ENCODE measurements at places on chromosomes 12 and 14.

- DNase-seq: no peak
Measured at GRCh38 chr12:93243689-93244513, 133.8 kb upstream of the NUDT4 start.

GRCh38 chr12:29750131-29750927, 33.4 kb downstream of the TMTC1 start:
- DNase-seq: no peak

GRCh38 chr12:119565404-119565803, 28.2 kb upstream of the TMEM233 start:
- no peak for DNase-seq

DNA sequence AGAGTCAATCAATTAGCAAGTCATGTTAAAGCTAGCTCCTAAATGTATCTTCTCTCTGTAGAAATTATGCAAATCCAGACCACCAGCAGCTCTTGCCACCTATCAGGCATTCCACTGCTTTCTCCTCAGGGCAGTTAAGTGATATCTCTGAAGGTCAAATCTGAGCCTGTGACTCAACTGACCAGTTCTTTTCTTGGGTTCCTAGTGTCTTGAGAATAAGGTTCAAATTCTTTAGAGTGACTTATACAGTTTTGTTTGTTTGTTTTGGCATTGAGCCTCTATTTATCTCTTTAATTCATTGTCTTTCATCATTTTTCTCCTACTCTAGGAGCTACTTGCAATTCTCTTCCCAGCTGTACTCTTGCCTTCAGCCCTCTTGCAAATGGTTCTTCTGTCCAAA, 2.5 kb upstream of the LRIG3 start:
- DNase-seq: no peak

DNA sequence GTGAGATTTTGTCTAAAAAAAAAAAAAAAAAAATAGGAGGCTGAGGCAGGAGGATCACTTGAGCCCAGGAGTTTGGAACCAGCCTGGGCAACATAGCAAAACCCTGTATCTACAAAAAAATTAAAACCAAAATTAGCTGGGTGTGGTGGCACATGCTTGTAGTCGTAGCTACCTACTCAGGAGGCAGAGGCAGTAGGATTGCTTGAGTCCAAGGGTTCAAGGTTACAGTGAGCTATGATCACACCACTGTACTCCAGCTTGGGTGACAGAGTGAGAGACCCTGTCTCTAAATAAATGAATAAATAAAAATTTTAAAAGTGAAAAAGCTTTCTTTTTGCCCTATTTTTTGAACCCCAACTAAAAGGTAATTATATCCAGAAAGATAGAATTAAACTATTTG, 113.6 kb downstream of the PEBP1 start:
- DNase-seq: no peak

GRCh38 chr12:110687396-110688169, 1.3 kb downstream of the HVCN1 start:
- no peak for DNase-seq

GRCh38 chr12:7991535-7991934, 41.0 kb upstream of the FOXJ2 start:
- DNase-seq: no peak

GRCh38 chr14:105420974-105421674, 1.5 kb downstream of the MTA1 start:
- DNase-seq: no peak

DNA sequence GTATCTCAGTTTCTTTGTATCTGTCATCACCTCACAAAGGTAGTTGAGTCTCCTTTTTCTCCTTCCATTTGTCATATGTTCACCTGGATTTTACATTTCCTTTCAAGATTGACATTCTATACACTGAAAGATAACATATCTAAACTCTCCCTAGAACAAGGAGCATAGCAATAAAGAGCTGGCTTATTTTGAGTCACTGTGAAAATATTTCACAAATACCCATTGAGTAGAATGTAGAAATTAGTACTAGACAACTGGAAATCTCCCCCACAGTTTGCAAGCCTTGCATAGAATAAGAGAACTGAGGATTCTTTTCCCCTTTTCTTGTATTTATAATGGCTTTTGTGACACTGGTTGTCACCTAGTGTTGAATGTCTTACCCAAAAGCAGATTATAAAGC, 111.2 kb downstream of the KICS2 start:
- DNase-seq: no peak

DNA sequence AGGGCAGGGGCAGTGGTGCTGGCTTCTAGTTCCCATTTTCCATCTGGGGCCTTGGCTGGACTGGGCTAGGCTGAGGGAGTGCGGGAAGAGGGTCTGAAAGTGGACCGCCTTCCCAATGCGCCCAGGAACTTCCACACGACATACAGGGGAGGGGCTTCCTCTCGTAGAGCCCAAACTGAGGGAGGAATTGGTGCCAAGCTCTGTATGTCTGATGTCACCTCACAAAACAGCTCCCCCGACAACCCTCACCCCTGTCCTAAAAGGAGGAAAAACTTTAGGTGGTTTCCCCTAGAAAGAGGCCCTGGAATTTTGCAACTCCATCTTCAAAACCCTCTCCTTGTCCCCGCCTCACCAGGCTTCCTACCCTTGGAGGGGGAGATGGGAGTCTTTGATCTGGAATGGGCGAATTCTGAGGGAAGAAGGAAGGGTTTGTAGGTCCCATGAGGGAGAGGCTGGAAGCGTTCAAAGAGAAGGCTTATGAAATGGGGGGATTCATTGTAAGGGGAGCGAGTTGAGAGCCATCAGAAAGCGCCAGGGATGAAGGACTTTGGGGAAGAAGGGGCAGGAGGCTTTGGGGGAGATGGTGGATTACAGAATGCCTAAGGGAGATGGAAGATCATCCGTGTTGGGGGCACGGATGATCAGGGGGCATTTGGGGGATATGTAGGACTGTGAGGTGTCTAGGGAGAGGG, 844 bp downstream of the GLTP start:
- no peak for DNase-seq

DNA sequence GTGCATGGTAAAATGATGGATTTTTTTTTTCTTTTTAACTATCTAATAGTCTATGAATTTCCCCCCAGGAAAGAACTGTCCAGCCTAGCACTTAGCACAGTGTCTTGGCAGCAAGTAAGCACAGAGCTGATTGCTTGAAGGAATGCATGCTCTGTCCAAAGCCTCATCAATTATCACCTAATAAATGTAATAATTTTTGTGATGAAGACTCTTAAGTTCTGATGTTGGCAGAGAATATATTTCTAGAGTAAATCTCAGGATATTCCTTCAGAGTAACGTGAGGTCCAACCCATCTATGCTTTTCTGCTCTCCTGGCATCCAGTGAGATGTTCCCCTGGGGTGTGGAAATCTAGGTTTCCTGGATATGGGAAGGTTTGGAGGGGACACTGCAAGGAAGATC, 152.4 kb downstream of the TMX1 start:
- DNase-seq: no peak

DNA sequence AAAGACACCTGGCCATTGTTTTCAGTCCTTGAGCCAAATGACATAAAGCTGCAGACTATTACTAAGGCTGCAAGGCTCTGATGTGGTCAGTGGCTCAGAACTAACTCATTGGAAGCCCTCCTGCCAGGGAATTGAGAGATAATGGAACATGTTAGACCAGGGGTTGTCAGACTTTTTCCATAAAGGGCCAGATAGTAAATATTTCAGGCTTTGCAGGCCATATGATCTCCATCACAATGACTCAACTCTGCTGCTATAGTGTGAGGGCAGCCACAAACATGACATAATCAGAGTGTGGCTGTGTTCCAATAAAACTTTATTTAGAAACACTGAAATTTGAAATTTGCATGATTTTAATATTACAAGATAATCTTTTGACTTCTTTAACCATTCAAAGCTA, 140.3 kb downstream of the TMEM30B start:
- no peak for DNase-seq

- no peak for DNase-seq
Measured at GRCh38 chr14:68408680-68409079, 384.2 kb downstream of the ZFP36L1 start.

DNA sequence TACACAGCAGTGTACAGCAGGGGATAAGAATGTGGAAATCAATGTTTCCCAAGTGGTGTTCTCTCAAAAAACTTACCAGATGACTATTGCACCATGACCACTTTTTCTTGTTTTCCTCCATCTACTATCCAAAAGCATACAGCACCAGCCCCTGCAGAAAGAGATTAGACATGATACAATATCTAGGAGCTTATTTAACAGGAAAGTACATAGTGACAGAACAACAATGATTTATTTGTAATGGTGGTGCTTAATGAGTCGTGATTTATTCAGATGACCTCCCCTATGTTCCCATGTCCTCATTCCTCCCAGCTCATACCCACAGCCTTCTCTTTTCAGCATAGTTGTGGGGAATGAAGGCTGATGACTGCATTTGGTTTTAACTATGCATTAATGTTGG, 413.6 kb downstream of the BTG1 start:
- DNase-seq: no peak

GRCh38 chr12:126385785-126386184, 1320.5 kb downstream of the AACS start:
- no peak for DNase-seq

- DNase-seq: no peak
Measured at GRCh38 chr12:93714382-93714781, 37.2 kb downstream of the CRADD start.

- no peak for DNase-seq
Measured at GRCh38 chr14:36647824-36648753, 13.6 kb upstream of the PAX9 start.

- DNase-seq: no peak
Measured at GRCh38 chr12:53676656-53677015, 753 bp upstream of the ATP5MC2 start.

DNA sequence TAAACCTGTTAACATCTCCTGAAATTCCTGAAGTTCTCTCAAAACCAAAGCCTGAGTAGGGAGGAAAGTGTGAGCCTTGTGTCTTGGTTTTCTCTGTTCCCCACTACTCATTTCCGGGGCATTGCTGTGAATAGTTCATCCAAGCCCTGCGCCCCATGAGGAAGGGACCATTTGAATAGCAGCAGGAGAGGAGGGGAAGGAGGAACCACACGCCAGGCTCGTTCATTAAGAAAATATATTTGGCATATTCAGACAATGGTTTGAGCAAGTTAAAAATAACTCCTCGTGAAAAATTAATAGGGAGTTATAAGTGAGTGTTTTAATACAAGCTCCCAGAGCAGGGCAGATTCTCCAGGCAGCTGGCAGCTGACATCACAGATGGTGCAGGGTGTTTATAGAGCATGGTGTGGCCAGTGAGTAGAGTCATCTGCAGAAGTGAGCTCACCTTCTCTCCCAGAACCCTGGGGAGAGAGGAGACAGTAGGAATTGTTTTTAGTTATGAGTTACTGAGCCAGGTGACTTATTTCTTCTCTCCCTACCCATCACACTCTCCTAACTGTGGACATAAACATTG, 29.5 kb upstream of the CISTR start:
- DNase-seq: no peak

- no peak for DNase-seq
Measured at GRCh38 chr14:71852181-71852580, 80.0 kb upstream of the RGS6 start.

GRCh38 chr14:78399316-78399889, 229.2 kb downstream of the NRXN3 start:
- no peak for DNase-seq

- no peak for DNase-seq
Measured at GRCh38 chr12:54593725-54594124, 5.3 kb upstream of the PPP1R1A start.

GRCh38 chr12:46206471-46206870, 62.4 kb downstream of the SLC38A1 start:
- DNase-seq: no peak

DNA sequence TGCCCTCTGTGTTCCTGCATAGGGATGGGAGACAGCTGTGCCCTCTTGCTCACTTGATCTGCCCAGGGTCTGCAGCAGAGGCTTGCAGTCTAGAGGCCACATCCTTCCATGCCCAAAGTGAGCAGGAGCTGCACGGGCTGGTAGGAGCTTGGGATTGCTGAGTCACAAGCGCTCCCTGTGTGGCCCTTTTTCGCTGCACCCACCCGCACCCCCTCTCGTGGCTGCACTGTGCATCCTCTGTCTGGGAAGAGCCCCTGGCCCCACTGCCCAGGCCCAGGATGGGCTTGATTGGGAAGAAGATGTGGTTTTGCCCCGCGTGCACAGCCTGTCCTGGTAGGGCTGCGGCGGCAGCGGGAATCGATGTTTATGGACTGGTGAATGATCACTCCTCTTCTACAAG, 192.4 kb downstream of the TSPAN9 start:
- no peak for DNase-seq

DNA sequence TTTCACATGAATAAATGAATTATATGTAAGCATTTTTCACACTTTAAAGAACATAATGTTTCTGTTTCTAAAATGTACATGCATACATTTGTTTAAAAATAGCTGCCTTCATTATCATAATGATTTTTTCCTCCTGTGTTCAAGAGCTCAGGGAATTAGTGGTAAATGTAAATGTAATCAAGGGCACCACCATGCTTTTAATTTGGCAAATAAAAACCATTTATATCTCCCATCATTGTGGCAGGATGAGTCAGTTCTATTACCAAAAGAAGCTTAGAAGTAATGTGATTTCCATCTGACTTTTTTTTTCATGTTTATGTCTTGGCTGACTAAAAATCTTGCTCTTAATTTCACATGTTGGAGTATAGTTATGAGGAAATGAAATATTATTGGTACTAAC, 176.1 kb downstream of the GXYLT1 start:
- DNase-seq: no peak

- DNase-seq: no peak
Measured at GRCh38 chr14:61878931-61879330, 116.7 kb downstream of the SNAPC1 start.

DNA sequence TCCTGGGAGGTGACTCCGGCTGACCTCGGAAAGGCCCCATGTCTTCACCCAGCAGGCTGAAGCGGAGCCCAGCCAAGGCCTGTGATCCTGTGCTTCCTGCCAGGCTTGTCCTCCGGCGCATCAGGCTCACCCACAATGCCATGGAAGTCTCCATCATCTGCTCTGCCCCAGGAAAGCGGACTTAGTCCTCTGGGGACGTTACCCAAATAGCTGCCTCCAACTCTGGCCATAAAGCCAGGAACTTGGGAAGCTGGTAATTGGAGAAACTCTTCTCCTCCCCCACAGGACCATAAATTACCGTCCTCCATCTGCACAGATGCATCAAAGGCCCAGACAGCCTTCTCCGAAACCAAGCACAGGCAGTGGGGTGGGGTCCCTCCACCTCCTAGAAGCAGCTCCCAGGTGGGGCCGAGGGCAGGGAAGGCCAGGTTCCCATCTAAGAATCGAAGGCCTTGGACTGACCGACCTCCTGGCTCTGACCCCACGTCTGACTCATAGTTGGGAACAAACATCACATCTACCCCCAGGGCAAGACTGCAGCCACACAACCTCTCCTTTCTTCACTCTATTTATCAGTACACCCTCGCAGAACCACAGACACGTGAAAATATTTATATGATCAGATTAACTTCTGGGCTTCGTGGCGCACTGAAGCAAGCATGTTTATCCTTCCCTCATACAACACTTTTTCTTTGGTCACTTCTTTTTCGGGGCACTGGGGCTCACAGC, 56.4 kb downstream of the PITPNM2 start:
- DNase-seq: no peak

Measured in stimulated activated CD8-positive, alpha-beta memory T cell treated with anti-CD3 and anti-CD28 coated beads, Interleukin-4, amount 100 ng/mL, for 4 hours (primary cell).